ENCODE measurements at places on chromosomes 4 and X. TPM values are rescaled to one million over a fixed set of nuclear protein-coding genes. Genes with fewer than 3 reads are reported as not detected.

Gene CLCN4
- total RNA-seq, result 2.5 TPM

Gene BEX3
- total RNA-seq, result 68.5 TPM

Gene CXCL10
- total RNA-seq, result 1.7 TPM

Gene ETDA
- total RNA-seq, result not detected

Gene MRFAP1
- total RNA-seq, result 149 TPM

Gene CPE
- total RNA-seq, result 116 TPM

Gene CLDN34
- total RNA-seq, result not detected

Gene SOX3
- not detected for total RNA-seq

Gene COPS4
- 47.1 TPM for total RNA-seq

Gene PAGE3
- total RNA-seq, result not detected

Gene FAM47E
- 2.3 TPM for total RNA-seq

Gene INTU
- total RNA-seq, result 19.3 TPM

Gene SPATA4
- not detected for total RNA-seq

Gene CT45A5
- total RNA-seq, result not detected

Gene CTAG1A
- not detected for total RNA-seq

Gene UGT2A3
- not detected for total RNA-seq

Gene BRS3
- total RNA-seq, result not detected

Gene F9
- not detected for total RNA-seq

Gene TRIM60
- not detected for total RNA-seq

Gene PCYT1B
- not detected for total RNA-seq

Gene FAT4
- 14.6 TPM for total RNA-seq

Gene DUSP21
- total RNA-seq, result not detected

Gene SPATA18
- total RNA-seq, result 1.9 TPM

Gene KCND1
- 1.9 TPM for total RNA-seq

Gene PDLIM3
- 43.7 TPM for total RNA-seq

Gene MAGED1
- total RNA-seq, result 28.1 TPM

Gene CD38
- 9.2 TPM for total RNA-seq

Gene P2RY8
- 5.5 TPM for total RNA-seq

Gene H2BW2
- not detected for total RNA-seq

Gene RTL5
- total RNA-seq, result 3.7 TPM

Gene HS6ST2
- total RNA-seq, result 0.13 TPM
